HepG2 (cell line): ENCODE measurements at places on chromosomes 5 and 9.

- DNase-seq: no peak
These were observed 3.7 kb downstream of the RGS3 start for GRCh38 chr9:113467183-113467582.

- DNase-seq: no peak
These were observed 35.5 kb downstream of the ASTN2 start for GRCh38 chr9:117379341-117379740.

DNA sequence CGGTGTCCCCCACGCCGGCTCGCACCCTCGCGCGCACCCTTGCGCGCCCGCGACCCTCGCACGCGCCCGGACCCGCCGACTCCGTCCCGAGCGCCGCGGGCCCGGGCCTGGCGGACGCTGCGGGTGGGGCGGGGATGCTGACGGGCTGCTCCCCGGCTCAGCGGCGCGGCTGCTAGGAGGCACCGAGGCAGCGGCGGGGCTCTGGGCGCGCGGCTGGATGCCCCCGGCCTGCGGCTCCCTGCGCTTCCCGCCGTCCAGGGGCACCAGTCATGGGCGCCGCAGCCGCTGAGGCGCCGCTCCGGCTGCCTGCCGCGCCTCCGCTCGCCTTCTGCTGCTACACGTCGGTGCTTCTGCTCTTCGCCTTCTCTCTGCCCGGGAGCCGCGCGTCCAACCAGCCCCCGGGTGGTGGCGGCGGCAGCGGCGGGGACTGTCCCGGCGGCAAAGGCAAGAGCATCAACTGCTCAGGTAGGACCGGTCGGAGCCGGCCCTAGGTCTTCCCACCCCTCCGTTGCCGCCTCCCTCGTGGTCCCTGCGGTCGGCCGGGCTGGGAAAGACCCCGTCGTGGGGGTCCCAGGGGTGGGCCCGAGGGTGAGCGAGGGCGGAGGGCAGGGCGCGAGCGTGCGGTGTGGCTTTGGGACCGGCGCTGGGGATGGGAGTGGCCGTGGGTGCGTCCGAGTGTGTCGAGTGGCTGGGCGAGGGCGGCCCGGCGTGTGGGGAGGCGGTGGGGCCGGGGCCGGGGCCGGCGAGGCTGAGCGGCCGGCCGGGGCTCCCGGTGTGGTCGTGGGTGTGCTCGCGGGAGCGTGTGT is 530 bp downstream of the TMEFF1 start:
- no peak for DNase-seq

DNA sequence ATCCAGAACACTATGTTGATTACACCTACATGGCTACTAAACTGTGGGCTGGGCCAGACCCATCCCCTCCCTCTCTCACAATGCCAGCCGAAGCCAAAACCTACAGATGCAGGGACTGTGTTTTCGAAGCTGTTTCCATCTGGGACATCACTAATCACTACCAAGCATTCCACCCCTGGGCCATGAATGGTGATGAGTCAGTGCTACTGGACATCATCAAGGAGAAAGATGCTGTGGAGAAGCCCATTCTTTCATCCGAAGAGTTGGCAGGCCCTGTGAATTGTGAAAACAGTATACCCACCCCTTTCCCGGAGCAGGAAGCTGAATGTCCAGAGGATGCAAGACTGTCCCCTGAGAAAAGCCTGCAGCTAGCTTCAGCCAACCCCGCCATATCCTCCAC is 65.0 kb downstream of the ZNF462 start:
- no peak for DNase-seq

- no peak for DNase-seq
These were observed 83.0 kb upstream of the EPB41L4B start for GRCh38 chr9:109403766-109404320.

DNA sequence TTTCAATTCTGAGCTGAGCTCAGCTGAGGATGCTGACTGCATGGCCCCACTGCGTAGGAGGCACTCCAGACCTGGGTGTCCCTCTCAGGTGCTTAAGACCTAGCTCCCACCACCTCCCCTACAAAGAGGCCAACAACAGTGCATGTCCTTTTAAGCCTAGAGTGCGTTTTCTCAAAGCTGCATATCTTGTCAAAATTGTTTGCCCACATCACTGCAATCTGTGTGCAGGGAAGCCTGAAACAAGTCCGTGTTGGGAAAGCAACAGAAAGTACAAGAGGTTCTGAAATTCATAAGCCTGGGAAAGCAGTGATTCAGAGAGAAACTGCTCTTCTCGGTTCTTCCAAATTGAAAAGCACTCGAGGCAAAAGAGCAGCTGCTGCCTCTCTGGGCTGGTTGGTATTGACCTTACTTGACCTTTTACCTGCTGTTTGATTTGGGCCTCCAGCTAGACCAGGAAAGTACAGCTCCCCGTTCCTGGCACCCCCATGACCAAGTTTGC is 238.4 kb downstream of the NR2F1-AS1 start:
- no peak for DNase-seq

DNA sequence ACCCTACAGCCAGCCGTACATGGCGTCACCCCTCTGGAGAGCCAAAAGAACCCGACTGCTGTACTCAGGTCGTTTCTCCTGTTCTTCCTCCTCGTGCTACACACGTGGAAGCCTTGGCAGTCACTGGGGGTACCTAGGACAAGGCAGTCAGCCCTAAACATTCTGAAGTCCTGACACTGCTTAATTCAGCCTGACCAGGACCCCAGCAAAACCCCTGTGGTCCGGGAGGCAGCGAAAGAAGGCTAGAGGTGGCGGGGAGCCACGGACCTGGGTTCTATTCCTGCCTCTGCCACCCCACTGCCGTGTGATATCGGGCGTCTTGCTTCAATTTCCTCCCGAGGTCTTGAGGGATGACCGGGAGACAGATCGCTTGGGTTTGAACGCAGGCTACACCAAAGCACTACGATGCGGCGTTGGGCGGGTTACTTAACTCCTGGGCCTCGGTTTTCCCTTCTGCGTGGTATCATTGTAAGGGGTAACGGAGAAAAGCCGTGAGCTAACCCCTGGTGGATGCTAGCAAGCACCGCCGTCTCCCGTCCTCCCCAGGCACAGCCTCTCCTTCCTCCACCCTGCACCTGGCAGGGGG is 429 bp upstream of the ARL10 start:
- DNase-seq: no peak
